NCI-H510A treated with DMSO at 0.1 percent for 48 hours (cell line): ENCODE measurements at places on chromosomes 16 and 17.

DNA sequence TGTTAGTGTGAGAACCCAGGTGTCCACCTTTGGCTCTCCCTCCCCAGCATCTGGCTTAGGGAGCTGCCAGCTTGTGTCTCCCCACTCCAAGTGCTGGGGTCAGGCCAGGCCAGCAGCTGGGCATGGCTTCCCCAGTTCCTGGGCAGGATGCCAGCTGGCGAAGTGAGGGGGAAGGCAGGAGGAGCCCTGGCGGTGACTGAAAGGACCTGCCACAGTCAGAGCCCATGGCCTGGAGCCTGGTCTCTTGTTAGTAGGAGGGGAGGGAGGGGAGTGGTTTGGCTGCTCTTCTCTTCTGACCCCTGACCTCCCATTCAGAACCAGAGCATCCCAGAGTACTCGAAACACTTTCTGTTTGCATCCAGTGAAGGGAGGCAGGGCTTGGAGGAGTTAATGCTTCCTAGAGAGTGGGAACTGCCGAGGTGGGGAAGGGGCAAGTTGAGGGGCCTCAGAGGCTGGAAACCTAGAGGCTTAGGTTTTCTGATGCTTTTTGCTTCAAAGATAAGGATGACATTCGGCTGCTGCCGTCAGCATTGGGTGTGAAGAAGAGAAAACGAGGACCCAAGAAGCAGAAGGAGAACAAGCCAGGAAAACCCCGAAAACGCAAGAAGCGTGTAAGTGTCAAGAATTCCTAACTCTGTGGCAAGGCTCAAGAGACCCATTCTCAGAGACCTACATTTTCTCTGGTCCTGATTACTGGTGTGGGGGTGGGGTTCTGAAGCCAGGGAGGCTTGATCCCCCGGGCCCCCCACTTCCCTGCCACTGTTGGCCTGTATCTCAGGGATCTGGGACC lies 772 bp downstream of the CHD3 start:
- DNase-seq: peak; percentile 93

GRCh38 chr16:89861648-89862047 lies 11.7 kb upstream of the TCF25 start:
- DNase-seq: no peak

DNA sequence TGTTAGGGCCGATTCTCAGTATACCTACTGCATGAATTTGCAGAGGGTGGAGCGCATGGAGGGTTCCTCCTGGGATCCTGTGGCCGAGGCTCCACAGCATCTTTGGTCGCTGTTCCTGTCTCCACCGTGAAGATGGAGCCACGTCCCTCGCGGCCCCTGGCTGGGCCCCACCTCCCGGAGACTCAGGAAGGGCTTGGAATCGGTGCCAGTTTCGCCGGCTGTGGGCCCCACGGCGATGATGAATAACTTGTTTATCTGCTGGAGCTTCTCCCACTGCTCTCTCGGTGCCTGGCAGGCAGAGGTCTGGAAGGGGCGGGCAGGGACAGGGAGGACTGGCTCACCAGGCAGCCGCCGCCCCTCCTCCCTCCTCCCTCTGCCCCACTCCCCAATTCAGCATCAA lies 8.1 kb downstream of the SLC5A11 start:
- DNase-seq: no peak

DNA sequence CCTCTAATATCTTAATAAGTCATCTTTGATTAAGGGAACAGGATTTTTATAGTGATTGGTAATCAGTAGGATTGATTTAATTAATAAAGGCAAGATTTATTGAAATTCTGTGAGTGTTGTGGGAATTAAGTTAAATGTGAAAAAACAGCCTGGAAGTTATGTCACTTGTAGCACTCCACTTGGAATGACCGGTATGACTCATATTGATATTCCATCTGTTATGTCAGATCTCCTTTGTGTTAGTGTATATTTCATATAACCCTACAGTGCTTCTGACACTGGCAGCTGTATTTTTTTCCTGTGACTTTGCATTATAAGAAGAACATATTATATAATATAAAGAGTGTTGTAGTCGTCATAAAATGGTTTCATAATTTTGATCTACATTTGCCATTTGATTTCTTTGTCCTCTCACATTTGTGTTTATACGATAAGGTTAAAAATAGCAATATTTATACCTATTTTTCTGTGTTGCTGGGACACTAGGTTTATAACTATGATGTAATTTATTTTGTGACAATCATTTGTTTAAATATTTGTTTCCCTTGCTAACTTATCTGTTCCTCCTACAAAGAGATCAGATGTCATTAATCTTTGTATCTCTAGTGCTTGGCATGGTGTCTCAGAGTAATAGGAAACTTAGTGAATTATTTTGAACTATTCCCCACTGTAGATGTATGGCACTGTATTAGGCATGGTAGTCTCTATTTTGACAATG lies 249.0 kb downstream of the BCAS3 start:
- no peak for DNase-seq

DNA sequence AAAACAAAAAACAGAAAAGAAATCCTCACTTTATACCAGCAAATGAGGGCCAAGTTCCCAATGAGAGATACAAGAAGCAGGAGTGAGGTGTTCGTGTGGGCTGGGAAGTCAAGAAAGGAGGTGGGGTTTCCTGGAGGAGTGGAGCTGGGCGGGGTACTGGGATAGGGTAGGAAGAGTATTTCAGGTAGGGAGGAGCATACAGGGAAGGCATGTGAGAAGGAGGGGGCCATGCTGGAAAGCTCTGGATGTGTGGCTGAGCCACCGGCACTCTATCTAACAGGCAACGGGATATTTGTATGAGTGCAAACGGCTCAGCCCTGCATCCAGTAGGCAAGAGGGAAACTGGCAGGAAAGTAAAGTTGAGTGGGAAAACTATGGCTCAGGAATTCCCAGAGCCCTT lies 4.2 kb downstream of the OR3A2 start:
- DNase-seq: no peak

- DNase-seq: no peak
Measured at GRCh38 chr17:76893623-76894334, 25.6 kb downstream of the MGAT5B start.

GRCh38 chr17:8725881-8726876 lies 18.5 kb downstream of the CCDC42 start:
- no peak for DNase-seq

- DNase-seq: no peak
Measured at GRCh38 chr16:74070237-74070636, 226.4 kb upstream of the PSMD7 start.

- no peak for DNase-seq
Measured at GRCh38 chr16:77873066-77873465, 84.7 kb downstream of the VAT1L start.

DNA sequence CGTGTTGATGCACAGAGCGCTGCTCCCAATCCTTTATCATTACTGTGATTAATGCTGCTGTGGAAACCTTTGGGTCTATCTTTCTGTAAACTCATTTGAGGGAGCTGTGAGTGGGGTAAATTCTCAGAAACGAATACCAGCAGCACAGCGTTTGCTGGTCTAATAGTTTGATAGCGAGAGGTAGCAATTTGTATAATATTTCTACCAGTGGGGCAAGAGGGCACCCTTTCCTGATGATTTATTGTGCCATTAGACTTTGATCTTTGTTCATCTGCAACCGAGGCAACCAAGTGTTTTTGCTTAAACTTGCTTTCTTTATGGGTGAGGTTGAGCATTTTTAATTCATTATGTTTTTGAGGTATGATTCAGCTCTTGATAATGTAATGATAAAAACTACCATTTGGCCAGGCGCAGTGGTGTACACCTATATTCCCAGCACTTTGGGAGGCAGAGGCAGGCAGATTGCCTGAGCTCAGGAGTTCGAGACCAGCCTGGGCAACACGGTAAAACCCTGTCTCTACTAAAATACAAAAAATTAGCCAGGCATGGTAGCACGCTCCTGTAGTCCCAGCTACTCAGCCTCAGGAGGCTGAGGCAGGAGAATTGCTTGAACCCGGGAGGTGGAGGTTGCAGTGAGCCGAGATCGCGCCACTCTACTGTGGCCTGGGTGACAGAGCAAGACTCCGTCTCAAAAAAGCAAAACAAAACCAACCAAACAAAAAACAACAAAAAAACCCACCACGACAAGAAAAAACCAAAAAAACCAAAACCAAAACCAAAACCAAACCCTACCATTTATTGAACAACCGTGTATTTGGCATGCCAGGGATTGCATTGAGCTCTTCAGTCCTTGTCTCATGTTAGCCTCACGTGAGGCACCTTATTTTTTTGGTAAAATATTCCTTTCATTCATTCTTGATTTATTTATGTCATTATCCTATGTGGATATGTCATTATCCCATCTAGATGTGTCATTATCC lies 81.5 kb downstream of the PLCG2 start:
- DNase-seq: no peak
